ENCODE measurements at places on chromosomes 3 and 15. TPM values are rescaled to one million over a fixed set of nuclear protein-coding genes. Genes with fewer than 3 reads are reported as not detected.
A peak's percentile ranks its signal among the peaks of the same experiment; 100 is the strongest.

OR5K2 gene
- total RNA-seq: not detected

HACL1 gene
- 34.8 TPM for total RNA-seq

- H3K27ac ChIP-seq: no peak overlapping the region
- no peak overlapping the region for H3K4me3 ChIP-seq
- H3K27me3 ChIP-seq: no peaks in the 10 kb centered on the region
- DNase-seq: no peak
Observed at GRCh38 chr3:97914388-97914787, 57.8 kb downstream of the RIOX2 start.

DNA sequence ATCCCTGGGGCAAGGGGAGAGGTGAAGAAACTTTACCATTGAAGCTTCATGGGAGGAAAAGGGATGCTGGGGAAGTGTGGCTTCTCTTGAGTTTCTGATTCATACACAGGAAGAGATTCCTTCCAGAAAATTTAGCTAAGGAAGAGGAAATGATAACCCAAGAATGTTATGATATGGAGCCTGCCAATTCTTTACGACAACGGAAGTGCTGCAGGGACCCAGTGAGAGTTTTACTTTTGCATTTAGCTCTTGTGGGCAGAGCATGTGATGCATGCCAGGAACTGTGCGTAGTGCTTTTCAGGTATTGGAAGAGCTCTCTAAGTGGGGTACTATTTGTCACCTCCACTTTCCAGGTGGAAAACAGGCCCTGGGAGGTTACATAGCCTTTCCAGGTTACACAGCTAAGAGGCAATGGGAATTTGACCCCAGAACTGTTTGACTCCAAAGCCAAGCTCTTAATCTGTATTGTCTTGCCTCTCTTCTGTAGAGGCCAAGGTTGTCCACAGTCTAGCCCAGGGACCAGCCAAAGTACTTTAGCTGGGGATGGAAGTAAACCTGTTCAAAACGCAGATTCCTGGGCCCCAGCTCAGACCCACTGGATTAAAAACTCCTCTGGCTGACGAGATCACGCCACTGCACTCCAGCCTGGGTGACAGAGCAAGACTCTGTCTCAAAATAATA lies 23.0 kb downstream of the CMTM7 start:
- H3K4me3 ChIP-seq: no peak overlapping the region
- no peaks in the 10 kb centered on the region for H3K27me3 ChIP-seq
- H3K27ac ChIP-seq: peak overlapping the region; percentile 42
- peak; percentile 27 for DNase-seq
- peaks cover 39% of the 10 kb centered on the region for H3K4me1 ChIP-seq
- H3K36me3 ChIP-seq: no peaks in the 10 kb centered on the region

DNA sequence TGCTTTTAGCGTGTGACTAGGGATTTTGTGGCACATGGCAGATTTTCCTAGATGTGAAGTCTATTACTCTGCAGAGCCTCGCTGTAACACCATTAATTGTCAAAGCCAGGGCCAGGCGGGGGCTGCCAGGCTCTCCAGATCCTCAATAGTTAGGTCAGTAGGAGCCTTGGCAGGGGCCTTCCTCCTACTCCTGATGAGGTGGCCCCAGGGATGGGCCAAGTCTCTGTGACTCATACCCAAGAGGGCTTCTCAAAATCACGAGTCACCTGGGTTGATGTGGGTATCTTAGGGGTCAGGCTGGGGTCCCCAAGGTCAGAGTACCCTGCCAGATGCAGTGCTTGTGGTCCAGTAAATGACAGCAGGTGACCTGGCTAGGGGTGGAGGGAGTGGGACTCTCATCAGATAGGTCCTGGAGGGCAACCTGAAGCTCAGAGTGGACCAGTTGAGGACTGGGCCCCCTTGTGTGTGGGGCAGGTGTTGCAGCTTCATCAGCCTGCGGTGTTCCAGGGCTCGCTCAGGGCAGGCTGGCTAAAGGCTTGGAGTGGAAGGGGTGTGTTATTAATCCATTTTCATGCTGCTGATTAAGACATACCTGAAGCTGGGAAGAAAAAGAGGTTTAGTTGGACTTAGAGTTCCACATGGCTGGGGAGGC lies 88.5 kb upstream of the MYZAP start:
- DNase-seq: no peak
- peak overlapping the region; percentile 99 for H3K27ac ChIP-seq
- H3K27me3 ChIP-seq: no peaks in the 10 kb centered on the region
- H3K36me3 ChIP-seq: no peaks in the 10 kb centered on the region

GRCh38 chr3:167559924-167560323 lies 86.1 kb upstream of the SERPINI2 start:
- H3K27me3 ChIP-seq: no peaks in the 10 kb centered on the region
- DNase-seq: no peak
- no peaks in the 10 kb centered on the region for H3K4me1 ChIP-seq
- no peak overlapping the region for H3K4me3 ChIP-seq
- no peak overlapping the region for H3K27ac ChIP-seq
- no peaks in the 10 kb centered on the region for H3K36me3 ChIP-seq

GRCh38 chr3:106826791-106827311 lies 550.4 kb upstream of the CCDC54 start:
- H3K4me3 ChIP-seq: no peak overlapping the region
- DNase-seq: no peak
- no peaks in the 10 kb centered on the region for H3K27me3 ChIP-seq
- no peak overlapping the region for H3K27ac ChIP-seq
- no peaks in the 10 kb centered on the region for H3K4me1 ChIP-seq

- H3K27me3 ChIP-seq: no peaks in the 10 kb centered on the region
- no peaks in the 10 kb centered on the region for H3K36me3 ChIP-seq
- H3K4me1 ChIP-seq: peaks cover 16% of the 10 kb centered on the region
- DNase-seq: no peak
Observed at GRCh38 chr3:193590088-193590856, 2.7 kb upstream of the OPA1 start.

- H3K4me3 ChIP-seq: no peak overlapping the region
- no peaks in the 10 kb centered on the region for H3K27me3 ChIP-seq
- DNase-seq: no peak
Observed at GRCh38 chr3:11254876-11255275, 17.3 kb upstream of the ATG7 start.

DNA sequence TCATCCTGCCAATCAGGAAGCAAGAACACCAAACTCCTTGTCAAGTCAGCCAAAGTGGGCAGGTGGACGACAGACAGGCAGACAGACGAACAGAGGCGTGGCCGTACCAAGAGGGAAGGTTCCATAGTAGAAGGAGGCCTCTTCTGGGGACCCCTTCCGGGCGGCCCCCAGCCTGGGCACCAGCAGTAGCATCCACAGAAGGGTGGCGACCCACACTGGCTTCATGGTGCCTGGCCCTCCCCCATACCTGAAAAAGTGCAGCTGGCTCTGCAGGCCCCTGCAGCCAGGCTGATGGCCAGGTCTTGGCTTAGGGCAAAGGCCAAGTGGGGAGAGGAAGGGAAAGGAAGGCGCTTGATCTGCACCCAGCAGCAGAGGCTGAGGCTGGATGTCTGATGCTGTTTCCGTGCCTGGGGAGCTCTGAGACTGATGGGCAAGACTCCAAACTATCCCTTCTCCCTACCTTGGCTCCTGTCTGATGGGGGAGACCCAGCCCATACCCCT lies 607 bp downstream of the LCTL start:
- H3K4me3 ChIP-seq: no peak overlapping the region
- DNase-seq: no peak
- H3K27me3 ChIP-seq: no peaks in the 10 kb centered on the region
- no peaks in the 10 kb centered on the region for H3K4me1 ChIP-seq
- H3K27ac ChIP-seq: no peak overlapping the region
- H3K36me3 ChIP-seq: no peaks in the 10 kb centered on the region

DNA sequence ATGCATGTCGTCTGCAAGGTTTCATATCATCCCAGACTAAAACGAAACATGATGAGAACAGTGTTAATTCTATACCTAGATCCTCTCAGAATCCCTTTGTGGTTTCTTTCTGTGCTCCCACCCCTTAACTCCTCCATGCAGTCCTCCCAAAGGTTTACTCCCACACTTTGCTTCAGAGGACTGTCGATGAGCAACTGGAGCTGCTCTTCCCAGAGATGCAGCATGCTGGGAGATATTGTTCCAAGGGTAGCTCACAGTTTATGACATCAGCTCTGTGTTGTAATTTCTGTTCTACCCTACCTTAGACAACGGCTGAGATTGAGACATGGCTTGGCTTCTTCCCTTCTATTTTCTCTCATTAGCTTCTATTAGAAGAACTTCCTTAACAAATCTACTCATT lies 313.0 kb upstream of the COL8A1 start:
- no peaks in the 10 kb centered on the region for H3K36me3 ChIP-seq
- no peaks in the 10 kb centered on the region for H3K4me1 ChIP-seq
- H3K4me3 ChIP-seq: no peak overlapping the region
- DNase-seq: no peak
- H3K27ac ChIP-seq: no peak overlapping the region

- no peaks in the 10 kb centered on the region for H3K4me1 ChIP-seq
- no peak overlapping the region for H3K4me3 ChIP-seq
- no peak overlapping the region for H3K27ac ChIP-seq
Observed at GRCh38 chr3:151979906-151980305, 106.5 kb downstream of the SUCNR1 start.

DNA sequence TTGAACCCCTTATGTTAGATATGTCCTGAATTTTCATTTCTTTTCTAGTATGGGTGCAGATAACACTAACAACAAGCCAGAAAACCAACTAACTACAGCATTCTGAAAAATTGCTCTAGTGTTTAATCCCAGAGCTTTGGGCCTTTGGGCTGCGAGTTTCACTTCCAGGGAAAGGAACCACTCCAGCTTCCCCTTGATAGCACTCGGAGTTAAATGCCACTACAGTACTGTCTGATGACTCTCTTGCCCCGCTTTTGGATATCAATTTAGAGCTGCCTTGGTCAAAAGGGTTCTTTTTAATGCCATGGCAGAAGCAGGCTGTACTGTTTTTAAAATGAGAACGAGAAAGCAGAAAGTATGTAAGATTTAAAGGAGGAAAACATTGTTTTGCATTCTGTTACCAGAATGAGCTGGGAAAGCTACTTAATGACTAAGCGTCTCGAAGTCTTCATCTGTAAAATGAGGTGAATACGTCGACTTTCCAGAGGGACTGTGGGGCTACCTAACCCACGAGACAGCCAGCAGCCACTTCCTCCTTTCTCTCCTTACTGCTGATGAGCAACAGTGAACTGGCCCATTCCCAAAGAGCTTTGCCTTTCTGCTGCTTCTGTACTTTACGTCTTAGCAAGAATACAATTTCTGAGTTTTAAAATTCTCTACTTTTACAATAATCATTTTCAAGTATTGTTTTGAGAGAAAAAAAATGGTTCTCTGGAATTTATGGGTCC lies 299.3 kb upstream of the LYSMD4 start:
- H3K27ac ChIP-seq: no peak overlapping the region
- no peak for DNase-seq
- H3K27me3 ChIP-seq: no peaks in the 10 kb centered on the region
- peaks cover 25% of the 10 kb centered on the region for H3K4me1 ChIP-seq
- H3K4me3 ChIP-seq: no peak overlapping the region

GRCh38 chr3:55042591-55042990 lies 114.7 kb upstream of the LRTM1 start:
- H3K27ac ChIP-seq: no peak overlapping the region
- no peak overlapping the region for H3K4me3 ChIP-seq
- no peak for DNase-seq

DNA sequence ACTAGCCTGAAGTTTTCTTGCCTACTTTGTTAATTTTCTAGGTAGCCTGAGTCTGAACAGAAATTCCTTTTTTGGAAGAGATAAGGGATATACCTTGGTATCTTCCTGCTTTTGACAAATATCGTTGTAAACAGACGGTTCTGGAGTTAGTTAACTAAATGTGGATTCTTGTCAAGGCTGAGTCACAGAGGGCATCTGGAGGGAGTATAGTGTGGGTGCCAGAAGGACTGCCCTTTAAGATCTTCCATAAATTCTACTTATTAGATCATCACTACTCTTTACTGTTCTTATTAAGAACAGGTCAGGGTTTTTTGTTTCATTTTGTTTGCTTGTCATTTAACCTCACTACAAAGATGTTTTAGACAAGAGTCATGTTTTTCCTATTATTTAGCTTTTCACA lies 125.3 kb upstream of the SKOR1 start:
- H3K36me3 ChIP-seq: no peaks in the 10 kb centered on the region
- no peaks in the 10 kb centered on the region for H3K27me3 ChIP-seq
- peaks cover 23% of the 10 kb centered on the region for H3K4me1 ChIP-seq
- H3K4me3 ChIP-seq: no peak overlapping the region

DNA sequence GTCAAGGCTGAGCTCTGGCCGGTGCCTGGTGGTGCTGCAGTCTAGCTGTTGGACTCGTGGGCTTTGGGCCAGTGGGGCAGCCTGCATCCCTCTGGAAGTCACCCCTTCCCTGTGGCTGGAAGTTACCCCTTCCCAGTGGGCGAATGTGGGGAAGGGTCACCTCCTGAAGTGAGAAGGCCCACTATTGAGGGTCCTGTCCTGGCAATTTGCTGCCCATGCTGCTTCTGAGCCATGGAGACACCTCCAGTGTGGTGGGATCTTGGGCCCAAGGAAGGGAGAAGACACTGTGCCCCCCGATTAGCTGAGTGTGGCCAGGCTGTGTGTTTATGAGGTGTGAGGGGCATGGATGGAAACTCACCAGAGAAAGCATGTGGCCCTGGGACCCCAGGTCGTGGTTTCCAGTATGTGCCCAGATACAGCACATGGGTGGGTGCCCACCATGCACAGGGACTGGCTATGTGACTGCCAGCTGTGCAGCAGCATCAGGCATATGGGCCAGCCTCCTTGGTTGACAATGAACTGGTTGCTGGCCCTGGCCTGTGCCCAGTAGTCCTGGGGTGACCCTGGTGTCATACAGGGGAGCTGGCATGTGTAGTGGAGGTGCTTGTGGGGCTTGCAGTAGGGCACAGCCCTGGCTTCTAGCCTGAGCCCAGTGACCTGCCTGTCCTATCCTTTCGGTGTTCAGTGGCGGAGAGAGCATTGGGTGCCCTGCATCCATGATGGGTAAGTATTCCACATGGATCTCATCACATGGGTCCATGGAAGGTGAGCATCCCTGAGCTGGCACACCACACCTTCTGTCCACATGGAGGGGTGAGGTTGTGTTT lies 221.2 kb downstream of the SNRPN start:
- no peak overlapping the region for H3K27ac ChIP-seq
- no peaks in the 10 kb centered on the region for H3K27me3 ChIP-seq
- H3K36me3 ChIP-seq: no peaks in the 10 kb centered on the region
- no peaks in the 10 kb centered on the region for H3K4me1 ChIP-seq
- H3K4me3 ChIP-seq: no peak overlapping the region

- H3K27ac ChIP-seq: peak overlapping the region; percentile 80
- H3K4me1 ChIP-seq: peaks cover 60% of the 10 kb centered on the region
- H3K36me3 ChIP-seq: no peaks in the 10 kb centered on the region
- peak; percentile 94 for DNase-seq
- H3K27me3 ChIP-seq: no peaks in the 10 kb centered on the region
Observed at GRCh38 chr15:63969652-63970421, 76.4 kb downstream of the DAPK2 start.

GRCh38 chr15:90187257-90187868 lies 13.8 kb upstream of the SEMA4B start:
- no peaks in the 10 kb centered on the region for H3K27me3 ChIP-seq
- H3K4me1 ChIP-seq: peaks cover 53% of the 10 kb centered on the region
- no peak for DNase-seq
- no peak overlapping the region for H3K4me3 ChIP-seq
- H3K27ac ChIP-seq: peak overlapping the region; percentile 50

- H3K27me3 ChIP-seq: no peaks in the 10 kb centered on the region
- no peaks in the 10 kb centered on the region for H3K36me3 ChIP-seq
- peaks cover 7% of the 10 kb centered on the region for H3K4me1 ChIP-seq
- H3K4me3 ChIP-seq: no peak overlapping the region
- no peak overlapping the region for H3K27ac ChIP-seq
Observed at GRCh38 chr3:61252836-61253235, 1.6 kb upstream of the FHIT start.

- no peaks in the 10 kb centered on the region for H3K27me3 ChIP-seq
- no peaks in the 10 kb centered on the region for H3K36me3 ChIP-seq
- no peak overlapping the region for H3K27ac ChIP-seq
- peaks cover 11% of the 10 kb centered on the region for H3K4me1 ChIP-seq
Observed at GRCh38 chr3:69900331-69900730, 99.2 kb upstream of the SAMMSON start.

All from thyroid gland (tissue), 4 donors.